Effector CD8-positive, alpha-beta T cell (primary cell): ENCODE measurements at places on chromosomes 16 and 17.

GRCh38 chr17:57881783-57882351 lies 32.0 kb upstream of the MRPS23 start:
- DNase-seq = no peak

- DNase-seq = no peak
Measured at GRCh38 chr17:48576479-48577309, 1.5 kb downstream of the HOXB4 start.

DNA sequence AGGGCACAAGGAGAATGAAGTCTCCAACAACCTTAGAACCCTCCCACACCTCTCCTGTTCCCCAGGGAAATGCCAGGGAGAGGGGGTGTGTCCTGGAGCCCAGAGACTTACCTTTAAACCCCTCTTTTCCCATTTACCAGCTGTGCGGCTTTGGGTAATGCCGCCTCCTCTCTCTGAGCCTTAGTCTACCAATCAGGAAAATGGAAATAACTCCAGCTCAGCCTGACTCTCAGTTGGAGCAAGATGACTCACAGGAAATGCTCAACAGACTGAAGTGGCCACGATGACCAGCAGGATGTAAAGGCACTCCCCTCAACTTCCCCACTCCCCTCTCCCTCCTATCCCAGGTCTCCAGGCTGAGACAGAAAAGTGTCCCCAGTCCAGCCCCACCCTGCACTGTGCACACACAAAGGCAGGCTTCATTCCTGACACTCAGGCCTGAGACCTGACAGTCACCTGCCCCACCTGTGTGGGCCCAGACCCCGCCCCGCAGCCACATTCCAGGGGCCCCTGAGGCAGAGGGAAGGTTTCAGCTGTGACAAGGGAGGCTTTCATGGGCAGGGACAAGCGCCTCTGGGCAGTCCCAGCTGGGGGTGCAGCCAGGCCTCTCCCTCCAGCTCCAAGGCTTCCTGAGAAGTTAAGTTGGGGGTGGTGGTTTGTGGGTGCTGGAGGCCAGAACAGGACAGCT lies 3.0 kb upstream of the KRT15 start:
- no peak for DNase-seq

- no peak for DNase-seq
Measured at GRCh38 chr16:74844041-74844980, 69.7 kb upstream of the FA2H start.

- DNase-seq = no peak
Measured at GRCh38 chr16:4373909-4374742, 2.5 kb downstream of the VASN start.

DNA sequence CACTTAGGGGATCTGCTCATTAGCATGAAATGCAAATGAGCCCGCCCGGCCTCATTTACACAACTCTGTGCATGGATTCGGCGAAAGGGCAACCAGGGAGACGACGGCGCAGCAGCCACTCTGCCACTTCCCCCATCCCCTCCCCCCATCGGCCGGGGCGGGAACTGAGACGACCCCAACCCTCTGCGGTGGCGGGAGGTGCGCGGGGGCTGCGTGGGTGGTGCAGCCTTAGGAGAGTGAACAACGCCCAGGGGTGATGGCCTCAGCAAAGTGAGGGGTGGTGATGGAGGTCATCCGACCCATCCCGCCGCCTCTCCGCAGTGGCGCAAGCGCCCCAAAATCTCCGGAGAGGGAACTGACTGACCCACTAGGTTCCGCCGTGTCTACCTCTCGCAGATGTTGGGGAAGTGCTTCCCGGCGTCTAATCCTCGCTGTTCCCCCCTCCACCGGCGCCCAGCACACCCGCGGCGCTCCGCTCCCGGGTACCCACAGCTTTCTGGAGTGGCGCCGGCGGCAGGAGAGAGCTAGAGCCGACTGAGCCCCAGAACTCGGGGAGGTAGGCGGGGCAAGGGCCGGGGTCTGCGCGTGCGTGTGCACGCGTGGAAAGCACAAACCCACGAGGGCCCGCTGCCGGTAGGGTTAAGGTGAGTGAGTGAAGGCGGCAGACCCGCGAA lies 1.4 kb upstream of the CACNA1G start:
- no peak for DNase-seq

- no peak for DNase-seq
Measured at GRCh38 chr17:57666946-57667345, 78.2 kb downstream of the CCDC182 start.

GRCh38 chr17:74715144-74715543 lies 2.4 kb upstream of the CD300LF start:
- DNase-seq = no peak

DNA sequence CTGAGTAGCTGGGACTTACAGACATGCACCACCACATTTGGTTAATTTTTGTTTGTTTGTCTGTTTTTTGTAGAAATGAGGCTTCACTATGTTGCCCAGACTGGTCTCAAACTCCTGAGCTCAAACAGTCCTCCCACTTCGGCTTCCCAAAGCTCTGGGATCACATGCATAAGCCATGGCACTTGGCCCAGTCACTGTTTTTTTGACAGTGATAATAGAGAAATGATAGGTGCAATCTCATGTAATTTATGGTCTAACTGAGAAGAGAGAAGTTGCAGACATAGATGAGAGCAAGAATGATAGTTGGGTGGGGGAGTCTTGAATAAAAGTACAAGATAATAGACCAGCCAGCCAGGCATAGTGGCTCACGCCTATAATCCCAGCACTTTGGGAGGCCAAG lies 89.7 kb upstream of the TNRC6A start:
- no peak for DNase-seq

- no peak for DNase-seq
Measured at GRCh38 chr17:5661491-5662125, 77.3 kb upstream of the NLRP1 start.

DNA sequence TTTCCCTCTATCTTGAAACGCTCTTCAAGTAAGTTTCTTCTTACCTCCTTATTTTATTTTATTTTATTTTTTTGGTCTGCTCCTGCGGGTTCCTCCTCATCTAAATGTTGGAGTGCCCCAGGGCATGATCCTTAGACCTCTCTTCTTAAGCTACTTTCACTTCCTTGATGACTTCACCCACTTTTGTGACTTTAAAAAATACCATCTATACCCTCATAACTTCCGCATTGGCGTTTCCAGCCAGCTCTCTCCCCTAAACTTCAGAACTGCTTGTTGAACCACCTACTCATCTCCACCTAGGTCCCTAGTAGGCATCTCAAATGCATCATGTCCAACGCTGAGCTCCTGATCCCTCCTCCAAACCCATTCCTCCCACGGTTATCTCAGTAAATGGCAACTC lies 51.4 kb upstream of the NFAT5 start:
- no peak for DNase-seq
